ENCODE measurements at places on chromosomes 6 and 20.

DNA sequence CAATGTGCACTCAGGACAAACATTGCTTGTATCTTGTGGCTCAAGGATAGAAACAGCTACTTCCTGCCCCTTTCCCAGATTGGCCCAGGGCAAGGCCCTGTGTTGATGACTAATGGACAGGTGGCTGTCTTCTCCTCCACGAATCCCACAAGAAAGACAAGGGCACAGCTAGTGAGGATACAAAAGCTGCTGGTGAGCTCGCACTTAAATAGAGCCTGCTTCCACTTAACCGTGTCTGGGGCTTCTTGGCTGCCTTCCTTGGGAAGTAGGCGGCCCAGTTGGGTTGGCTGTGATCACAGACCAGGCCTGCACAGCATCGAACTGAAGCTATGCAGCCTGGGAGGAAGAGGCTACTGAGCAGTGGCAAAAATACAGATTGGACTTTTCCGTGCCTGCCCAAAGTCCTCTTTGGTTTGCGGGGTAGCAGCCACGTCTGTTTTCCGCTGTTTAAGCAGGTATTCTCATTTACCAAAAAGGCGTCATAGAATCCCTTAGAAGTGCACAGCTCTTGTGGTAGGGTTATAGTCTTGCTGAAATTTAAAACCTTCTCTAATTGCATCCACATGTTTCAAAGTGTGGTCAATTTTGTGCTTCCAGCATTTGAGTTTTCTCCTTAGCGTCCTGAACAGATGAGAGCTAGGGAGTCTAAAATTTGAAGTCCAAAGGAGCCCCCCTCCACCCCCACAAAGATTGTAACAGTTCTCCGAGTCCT is 23.0 kb upstream of the NAA20 start:
- no peak for DNase-seq

DNA sequence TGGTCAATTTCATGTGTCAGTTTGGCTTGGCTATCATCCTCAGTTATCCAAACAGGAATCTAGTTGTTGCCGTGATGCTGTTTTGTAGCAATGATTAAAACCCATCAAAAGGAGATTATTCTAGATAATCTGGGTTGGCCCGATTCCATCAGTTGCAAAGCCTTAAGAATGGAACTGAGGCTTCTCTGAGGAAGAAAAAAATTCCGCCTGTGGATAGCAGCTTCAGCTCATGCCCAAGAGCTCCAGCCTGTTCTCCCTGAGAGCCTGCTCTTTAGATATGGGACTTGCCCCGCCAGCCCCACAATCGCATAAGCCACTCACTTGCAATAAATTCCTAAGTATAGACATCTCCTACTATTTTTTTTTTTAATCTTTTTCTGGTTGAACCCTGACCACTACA is 61.5 kb downstream of the SEL1L2 start:
- no peak for DNase-seq

GRCh38 chr6:27111743-27112142 is 135.8 kb upstream of the PRSS16 start:
- DNase-seq, result no peak

DNA sequence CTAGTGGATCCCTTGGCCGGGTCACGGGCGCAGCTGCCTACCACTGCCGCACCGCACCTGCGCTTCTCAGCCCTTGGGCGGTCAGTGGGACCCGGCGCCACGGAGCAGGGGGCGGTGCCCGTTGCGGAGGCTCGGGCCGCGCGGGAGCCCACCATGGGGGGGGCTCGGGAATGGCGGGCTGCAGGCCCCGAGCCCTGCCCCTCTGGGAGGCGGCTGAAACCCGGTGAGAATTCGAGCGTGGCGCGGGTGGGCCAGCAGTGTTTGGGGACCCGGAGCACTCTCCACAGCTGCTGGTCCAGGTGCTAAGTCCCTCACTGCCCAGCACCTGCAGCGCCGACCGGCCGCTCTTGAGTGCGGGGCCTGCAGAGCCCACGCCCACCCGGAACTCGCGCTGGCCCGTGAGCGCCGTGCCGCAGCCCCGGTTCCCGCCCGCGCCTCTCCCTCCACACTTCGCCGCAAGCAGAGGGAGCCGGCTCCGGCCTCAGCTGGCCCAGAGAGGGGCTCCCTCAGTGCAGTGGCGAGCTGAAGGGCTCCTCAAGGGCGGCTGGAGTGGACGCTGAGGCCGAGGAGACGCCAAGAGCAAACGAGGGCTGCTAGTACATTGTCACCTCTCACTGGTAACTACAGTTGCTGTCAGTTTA is 120.5 kb upstream of the TMEM170B start:
- DNase-seq, result no peak

GRCh38 chr20:24661255-24661654 is 191.8 kb downstream of the SYNDIG1 start:
- no peak for DNase-seq

DNA sequence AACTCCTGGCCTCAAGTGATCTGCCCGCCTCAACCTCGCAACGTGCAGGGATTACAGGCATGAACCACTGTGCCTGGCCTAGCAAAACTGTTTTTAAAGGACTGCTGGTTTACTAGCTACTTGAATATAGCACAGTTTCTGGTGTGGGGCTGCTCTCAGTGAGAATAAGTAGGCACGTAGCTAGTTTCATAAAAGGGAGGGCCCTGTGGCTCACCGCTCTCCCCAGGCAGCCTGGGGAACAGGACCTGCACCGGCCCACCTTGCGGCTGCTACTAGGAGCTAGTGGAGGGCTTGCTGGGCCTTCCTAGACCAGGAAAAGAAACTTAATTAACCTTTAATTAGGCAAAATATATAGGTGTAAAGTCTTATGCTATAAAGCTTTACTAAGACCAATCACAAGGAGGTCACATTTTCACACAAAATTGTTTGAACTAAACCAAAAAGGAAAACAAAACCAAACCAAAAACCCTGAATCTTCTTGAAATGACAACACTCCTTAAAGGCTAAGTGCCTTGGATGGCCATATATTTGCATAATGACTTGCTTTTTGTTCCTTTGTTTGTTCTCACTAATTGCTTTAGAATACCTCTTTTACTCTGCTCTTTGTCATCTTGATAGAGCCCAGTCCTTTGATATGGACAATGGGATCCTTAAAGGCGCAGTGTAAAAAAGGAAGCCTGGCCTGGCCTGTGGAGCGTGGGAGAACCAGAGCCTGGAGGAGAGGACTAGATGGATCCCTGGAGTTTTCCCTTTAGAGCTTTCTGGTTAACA is 69.5 kb upstream of the SAMD5 start:
- DNase-seq, result no peak

DNA sequence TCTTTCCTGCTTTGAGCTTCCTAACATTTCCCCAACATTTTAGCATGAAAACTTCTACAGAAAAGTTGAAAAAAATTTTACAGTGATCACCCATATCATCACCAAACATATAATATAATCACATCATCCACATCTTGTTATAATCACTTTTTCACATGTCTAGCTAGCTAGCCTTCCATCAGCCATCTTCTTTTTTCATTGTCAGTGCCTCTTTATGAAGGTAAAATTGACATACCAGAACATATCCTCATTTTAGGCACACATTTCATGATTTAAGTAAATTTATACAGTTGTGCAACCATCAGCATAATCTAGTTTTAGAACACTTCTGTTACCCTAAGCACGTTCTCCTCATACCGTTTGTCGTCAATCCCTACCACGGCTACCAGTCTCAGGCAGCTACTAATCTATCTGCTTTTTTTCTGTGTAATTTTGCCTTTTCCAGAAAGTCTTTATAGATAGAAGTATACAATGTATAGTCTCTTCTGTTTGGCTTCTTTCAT is 73.7 kb downstream of the VEGFA start:
- DNase-seq, result no peak

DNA sequence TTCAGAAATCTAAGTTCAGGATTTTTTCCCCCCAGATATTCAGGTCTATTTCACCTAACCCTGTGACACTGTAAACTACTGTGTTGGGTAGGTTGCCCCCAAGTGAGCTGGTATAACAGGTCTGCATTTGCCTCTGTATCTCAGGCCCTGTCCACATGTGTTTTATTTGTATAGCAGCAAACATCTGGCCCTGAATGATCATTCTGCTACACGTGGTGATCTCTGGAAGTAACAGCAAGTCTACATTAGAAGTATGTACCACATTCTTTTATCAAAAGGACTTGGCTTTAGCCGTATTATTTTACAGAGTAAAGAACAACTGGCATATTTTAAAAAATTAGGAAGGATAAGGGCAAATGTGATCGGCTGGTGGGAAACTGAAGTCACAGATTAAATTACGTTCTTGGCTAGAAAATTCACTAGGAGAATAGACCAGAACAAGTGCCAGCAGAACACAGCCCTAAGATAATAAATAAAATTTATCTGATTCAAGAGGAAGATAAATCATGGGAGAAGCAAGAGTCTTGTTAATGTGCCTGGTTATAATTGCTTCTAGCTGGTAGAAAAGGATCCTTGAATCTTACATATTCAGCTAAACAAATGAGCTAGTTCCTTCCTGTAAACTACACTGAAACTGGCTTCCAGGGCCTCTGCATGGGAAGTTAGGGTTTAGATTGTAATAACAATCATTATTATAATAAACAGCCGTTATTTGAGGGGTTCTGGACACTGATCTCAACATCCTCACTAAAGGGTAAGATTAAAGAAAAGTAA is 192.1 kb downstream of the SAMD5 start:
- DNase-seq, result no peak

- DNase-seq, result no peak
Measured at GRCh38 chr6:138728662-138729061, 44.9 kb upstream of the CCDC28A start.

- no peak for DNase-seq
Measured at GRCh38 chr6:106184629-106185028, 98.5 kb downstream of the PRDM1 start.

GRCh38 chr6:123928529-123928928 is 124.9 kb downstream of the NKAIN2 start:
- no peak for DNase-seq

DNA sequence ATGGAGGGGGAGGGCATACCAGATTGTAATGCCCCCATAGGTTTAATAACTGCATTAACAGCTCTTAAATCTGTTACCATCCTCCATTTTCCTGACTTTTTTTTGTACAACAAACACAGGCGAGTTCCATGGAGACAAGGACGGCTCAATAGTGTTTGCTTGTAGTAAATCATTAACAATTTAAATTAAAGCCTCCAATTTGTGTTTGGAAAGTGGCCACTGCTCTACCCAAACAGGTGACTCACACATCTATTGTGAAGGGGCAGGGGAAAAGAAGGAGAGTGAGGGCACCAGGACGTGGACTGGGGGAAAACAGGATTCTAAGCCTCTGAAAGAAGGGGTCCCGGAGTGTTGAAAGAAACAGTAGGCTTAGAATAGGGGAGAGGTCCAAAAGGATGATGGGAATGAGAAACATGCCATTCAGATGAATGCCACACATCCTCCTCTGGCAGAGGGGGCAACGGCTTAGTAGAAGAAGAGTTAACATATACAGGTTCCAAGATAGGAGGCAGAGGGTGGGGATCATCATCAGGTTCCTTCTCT is 6.9 kb downstream of the GLYATL3 start:
- DNase-seq, result no peak

DNA sequence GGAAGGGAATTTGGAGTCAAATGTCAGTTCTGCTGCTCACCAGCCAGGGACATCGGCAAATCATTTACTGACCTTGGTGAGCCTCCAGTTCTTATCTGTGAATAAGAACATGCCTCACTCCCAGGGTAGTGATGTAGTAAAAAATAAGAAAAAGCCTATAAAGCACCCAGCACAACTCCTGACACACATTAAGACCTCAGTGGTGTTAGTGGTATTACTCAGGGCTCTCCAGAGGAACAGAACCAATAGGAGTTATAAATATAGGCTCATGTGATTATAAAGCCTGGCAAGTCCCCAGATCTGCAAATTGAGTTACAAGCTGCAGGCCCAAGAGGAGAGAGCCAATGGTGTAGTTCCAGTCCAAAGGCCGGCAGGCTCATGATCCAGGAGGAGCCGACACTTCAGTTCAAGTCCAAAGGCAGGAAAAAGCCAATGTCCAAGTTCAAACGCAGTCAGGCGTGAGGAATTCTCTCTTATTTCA is 71.3 kb upstream of the EYA2 start:
- DNase-seq, result no peak

DNA sequence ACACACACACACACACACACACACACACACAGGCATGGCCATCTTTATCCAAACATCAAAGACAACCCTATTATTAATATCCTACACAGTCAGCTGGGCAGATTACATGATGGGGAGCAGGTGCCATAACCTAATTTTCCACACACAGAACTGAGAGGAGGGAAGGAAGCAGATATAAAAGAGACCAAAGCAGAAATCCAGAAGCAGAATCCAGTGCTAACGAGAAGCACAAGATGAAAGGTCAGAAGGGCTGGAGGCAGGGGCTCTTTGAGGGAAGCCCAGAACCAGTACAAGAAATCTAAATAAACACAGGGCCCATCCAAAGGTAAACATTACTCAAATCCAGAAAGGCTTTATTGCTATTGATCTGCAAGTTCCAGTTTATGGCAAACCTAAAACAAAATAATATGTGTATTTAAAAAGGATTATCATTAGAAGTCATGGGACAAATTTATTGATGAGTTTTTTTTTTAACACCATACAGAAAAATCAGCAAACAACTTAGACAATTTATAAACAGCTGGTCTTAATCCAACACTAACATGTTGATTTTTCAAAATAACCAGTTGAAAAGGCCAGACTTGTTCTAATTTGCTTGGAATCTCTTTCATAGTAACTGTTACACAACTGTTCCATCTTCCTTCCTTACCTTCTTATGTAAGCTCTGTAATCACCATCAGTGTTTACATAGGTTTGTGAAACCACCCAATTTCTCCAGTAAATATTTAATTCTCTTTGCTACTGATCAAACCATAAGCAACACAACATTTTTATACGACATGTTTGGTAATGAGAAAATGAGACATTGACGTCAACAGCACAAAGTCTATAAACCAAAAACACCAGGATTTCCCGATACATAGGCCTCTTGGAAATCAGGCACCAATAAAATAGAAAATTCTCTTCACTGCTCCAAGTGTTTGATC is 34.2 kb downstream of the SLC23A2 start:
- no peak for DNase-seq

DNA sequence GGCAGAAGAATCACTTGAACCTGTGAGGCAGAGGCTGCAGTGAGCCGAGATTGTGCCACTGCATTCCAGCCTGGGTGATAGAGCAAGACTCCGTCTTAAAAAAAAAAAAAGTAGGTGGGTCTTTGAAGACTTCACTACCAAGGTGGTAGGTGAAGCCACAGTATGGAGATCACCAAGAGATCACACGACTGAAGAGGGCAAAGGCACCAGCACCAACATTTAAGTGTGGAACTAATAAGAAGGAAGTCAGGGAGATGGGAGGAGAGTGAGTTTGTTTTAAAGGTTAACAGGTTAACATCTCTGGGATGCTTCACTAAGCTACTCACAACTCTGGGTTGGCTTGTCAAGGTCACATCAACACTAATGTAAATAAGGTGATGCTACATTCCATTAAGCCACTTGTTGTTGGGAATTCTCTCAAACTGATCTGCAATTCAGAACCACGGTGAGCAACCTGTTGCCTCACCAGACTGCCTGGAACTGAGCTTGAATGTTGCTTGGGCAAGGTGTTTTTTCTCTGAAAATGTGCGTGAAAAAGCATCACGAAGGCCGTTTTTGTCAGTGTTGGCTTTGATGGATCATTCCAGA is 48.7 kb downstream of the KCTD20 start:
- no peak for DNase-seq

GRCh38 chr6:33428224-33428965 is 8.5 kb downstream of the SYNGAP1 start:
- peak; percentile 22 for DNase-seq

- DNase-seq, result no peak
Measured at GRCh38 chr6:159461998-159462397, 231.0 kb downstream of the SOD2 start.
